ENCODE measurements at places on chromosomes 7 and 10. TPM values are rescaled to one million over a fixed set of nuclear protein-coding genes. Genes with fewer than 3 reads are reported as not detected.

ABCC2 gene
- 0.11 TPM for total RNA-seq

PLOD3 gene
- total RNA-seq, result 103 TPM

FAM25G gene
- not detected for total RNA-seq

UPK3B gene
- total RNA-seq, result 0.38 TPM

HOXA10 gene
- not detected for total RNA-seq

HACD1 gene
- 1.1 TPM for total RNA-seq

RBP3 gene
- total RNA-seq, result not detected

MSMB gene
- total RNA-seq, result not detected

EFCAB10 gene
- 17.3 TPM for total RNA-seq

DNA sequence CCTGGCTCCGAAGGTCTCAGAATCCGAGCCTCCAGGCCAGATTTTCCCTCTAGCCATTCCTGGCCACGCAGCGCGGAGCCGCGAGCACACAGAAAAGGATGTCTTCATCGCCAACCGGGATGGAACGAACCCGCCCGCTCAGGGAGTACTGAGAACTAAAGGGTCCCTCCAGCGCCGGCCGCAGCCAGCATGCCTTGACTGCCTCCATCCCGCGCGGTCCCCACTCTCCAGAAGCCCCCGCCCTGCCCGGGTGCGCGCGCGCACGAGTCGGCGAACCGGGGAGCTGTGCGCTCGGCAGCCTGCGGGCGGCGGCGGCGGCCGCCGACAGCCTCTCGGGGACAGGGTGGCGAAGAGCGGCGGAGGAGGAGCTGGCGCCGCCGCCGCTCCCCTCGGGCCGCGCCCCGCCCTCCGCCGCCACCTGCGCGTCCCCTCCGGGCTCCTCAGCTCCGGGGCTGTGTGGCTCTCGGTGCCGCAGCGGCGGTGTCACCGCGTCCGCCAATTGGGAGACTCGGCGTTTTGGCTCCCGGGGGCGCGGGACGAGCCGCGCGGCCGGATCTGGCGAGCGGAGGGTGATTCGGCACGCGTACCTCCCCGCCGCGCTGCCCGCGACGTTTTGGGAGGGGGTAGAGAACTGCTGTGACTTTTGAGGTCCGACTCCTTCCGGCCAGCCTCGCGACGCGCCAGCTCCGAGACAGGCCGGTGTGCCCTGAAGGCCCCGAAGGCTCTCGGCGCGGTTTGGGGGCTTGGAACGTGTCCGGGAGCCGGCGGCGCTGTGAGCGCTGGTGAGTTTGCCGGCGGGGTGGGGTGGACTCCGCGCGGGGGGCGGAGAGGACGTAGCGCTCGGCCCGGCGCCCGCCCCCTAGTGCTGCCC lies 453 bp upstream of the GALNT17 start:
- H3K4me3 ChIP-seq, result no peak overlapping the region
- H3K4me1 ChIP-seq, result no peaks in the 10 kb centered on the region
- no peaks in the 10 kb centered on the region for H3K36me3 ChIP-seq
- no peak for DNase-seq
- H3K27ac ChIP-seq, result no peak overlapping the region

DNA sequence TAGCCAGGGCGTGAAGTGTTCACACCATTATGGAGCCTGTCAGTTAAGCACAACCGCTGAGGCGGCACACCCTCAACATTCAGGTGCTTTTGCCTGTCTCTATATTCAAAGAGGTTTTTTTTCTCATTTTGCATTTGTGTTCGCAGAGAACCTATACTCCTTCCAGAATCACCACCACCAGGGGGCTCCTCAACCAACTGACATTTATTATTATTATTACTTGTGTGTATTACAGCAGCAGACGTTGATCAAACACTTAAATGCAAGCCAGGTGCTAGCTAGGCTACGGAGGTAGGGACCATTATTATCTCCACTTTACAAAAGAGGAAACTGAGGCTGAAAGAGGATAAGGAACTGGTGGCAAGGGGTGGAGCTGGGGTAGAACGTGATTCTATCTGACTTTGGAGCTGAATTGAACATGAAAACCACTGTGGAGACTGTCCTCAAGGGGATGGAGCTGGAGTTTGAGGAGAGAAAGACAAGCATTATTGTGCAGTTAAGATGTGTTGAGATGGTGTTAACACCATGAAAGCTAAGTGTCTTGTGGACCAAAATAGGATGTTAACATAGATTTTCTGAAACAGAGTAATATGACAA lies 133.8 kb upstream of the PLXNA4 start:
- H3K36me3 ChIP-seq, result no peaks in the 10 kb centered on the region
- peaks cover 42% of the 10 kb centered on the region for H3K27me3 ChIP-seq
- no peak overlapping the region for H3K4me3 ChIP-seq
- H3K4me1 ChIP-seq, result no peaks in the 10 kb centered on the region
- H3K27ac ChIP-seq, result no peak overlapping the region
- DNase-seq, result peak; percentile 49

DNA sequence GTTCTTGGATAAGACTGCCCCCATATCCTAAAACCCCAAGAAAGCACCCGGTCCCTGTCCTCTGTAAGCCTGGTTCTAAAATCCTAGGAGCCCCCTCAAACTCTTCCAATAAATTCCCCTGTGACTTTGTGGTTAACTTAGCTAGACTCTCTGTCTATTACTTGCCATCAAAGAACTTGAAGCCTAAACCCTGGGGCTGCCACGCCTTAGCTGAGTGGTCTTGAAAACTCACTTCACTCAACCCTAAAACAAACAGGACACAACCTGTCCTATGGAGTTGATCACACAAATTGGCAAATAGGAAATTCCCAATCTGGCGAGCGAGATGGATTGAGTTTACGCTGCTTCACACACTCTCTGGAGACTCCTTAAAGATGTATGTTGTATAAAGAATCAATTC lies 191.4 kb upstream of the SVIL start:
- no peak overlapping the region for H3K27ac ChIP-seq
- no peaks in the 10 kb centered on the region for H3K36me3 ChIP-seq
- no peak overlapping the region for H3K4me3 ChIP-seq

- DNase-seq, result no peak
- H3K27me3 ChIP-seq, result peaks cover 2% of the 10 kb centered on the region
- no peaks in the 10 kb centered on the region for H3K36me3 ChIP-seq
- no peak overlapping the region for H3K4me3 ChIP-seq
- no peak overlapping the region for H3K27ac ChIP-seq
Observed at GRCh38 chr10:43293677-43294057, 26.8 kb upstream of the RASGEF1A start.

GRCh38 chr10:60114765-60115586 lies 208.6 kb upstream of the CCDC6 start:
- H3K27me3 ChIP-seq, result no peaks in the 10 kb centered on the region
- no peaks in the 10 kb centered on the region for H3K36me3 ChIP-seq
- H3K4me3 ChIP-seq, result no peak overlapping the region
- no peak overlapping the region for H3K27ac ChIP-seq

DNA sequence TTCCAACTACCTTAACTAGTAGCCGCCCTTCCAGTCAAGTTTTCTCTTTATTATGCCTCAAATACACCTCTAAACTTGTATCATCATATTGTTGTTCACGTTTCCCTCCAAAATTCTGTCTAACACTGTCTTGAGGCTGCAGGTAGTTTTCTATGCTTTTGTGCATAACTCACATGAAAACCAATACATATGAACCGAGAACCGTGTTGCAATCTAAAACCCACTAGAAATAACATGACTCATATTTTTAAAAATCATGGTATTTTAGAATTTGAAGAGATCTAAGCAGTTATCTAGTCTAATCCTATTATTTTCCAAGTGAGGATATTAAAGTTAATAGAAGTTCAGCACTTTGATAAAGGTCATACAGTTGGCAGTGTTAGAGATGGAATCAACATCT lies 18.2 kb downstream of the LIPF start:
- no peak overlapping the region for H3K4me3 ChIP-seq
- no peaks in the 10 kb centered on the region for H3K36me3 ChIP-seq
- no peaks in the 10 kb centered on the region for H3K27me3 ChIP-seq
- no peaks in the 10 kb centered on the region for H3K4me1 ChIP-seq
- no peak overlapping the region for H3K27ac ChIP-seq
- no peak for DNase-seq

DNA sequence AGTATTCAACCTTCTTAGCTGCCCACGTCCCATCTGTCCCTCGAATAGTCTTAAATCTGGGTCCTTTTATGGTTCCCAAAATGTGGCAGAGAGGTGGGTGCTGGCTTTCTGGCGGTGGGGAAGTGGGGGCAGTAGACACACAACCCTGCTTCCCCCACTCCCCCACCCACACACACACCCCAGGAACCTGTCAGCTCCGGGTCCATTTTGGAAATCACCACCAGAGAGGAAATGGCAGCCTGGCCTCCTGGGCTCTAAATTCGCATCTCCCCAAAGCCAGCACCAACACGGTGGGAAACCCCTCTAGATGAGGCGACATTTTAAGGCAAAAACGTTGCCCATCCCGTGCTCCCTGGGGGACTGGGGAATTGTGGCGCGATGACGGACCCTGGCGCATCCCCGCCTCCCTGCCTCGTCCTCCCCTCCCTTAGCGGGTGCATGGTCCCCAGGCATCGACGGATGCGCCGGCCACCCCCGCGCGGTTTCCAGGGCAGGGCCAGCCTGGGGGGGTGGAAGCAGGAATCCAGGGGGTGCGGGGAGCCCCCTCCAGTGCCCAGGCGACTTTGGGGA lies 702 bp downstream of the TMEM130 start:
- no peaks in the 10 kb centered on the region for H3K36me3 ChIP-seq
- H3K4me1 ChIP-seq, result peaks cover 22% of the 10 kb centered on the region
- DNase-seq, result no peak
- H3K27me3 ChIP-seq, result peaks cover 59% of the 10 kb centered on the region

GRCh38 chr7:28375729-28376128 lies 36.6 kb upstream of the CREB5 start:
- H3K27ac ChIP-seq, result no peak overlapping the region
- 0 out of 2 replicates have a peak, but pooled peaks cover 3% of the 10 kb centered on the region for H3K27me3 ChIP-seq
- H3K4me3 ChIP-seq, result no peak overlapping the region
- no peaks in the 10 kb centered on the region for H3K36me3 ChIP-seq
- no peak for DNase-seq
- no peaks in the 10 kb centered on the region for H3K4me1 ChIP-seq

DNA sequence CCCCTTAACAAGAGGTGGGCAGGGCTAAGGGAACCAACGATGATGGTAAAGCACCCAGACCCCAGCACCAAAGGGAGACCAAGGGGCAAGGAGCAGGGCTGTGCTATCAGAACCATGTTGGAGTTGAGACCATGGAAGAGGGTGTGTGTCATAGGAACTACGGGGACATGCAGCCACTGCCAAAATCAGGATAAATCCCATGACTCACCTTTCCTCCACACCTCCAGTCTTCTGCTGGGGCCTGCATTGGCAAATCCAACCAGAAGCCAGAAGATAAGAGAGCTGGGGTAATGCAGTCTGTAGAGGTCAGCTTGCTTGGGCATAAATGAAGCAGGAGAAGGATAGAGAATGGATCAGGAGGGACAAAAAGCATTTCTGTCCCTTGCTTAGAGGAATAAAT lies 42.7 kb upstream of the SMARCD3 start:
- no peaks in the 10 kb centered on the region for H3K4me1 ChIP-seq
- no peaks in the 10 kb centered on the region for H3K36me3 ChIP-seq
- no peak overlapping the region for H3K27ac ChIP-seq
- no peak overlapping the region for H3K4me3 ChIP-seq

DNA sequence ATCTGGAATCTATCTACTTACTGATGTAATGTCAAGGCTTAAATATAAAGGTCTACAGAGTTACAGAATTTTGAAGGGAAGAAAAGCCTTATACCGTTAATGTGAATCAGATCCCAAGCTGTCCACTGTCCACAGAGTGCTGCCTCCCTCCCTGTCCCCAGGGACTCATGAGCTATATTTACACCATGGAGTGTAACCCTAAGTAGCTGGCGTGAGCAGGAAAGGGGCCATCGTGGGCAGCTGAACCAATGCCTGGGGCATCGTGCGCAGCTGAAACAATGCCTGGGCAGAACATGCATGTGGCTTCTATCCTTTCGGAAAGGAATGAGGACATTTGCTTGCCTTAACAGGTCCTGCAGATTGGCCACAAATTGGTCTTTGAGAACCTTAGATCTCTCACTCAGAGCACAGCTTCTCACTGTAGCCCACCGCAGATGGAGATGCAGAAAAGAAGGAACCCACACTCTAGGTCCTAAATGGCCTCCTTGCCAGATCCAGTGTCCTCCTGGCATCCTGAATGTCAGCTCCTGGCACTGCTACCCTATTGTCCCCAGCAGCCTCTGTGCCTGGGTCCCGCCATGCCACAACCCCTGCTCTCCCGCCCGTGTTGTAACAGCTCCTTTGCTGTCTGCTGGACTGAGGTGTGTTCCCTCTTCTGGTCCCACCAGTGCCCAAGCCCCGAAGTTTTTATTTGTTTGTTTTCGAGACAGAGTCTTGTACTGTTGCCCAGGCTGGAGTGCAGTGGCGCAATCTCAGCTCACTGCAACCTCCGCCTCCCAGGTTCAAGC lies 30.3 kb downstream of the CCDC3 start:
- H3K27ac ChIP-seq, result no peak overlapping the region
- 0 out of 3 replicates have a peak, but pooled peaks cover 8% of the 10 kb centered on the region for H3K27me3 ChIP-seq
- H3K4me3 ChIP-seq, result no peak overlapping the region
- no peak for DNase-seq
- H3K36me3 ChIP-seq, result no peaks in the 10 kb centered on the region

DNA sequence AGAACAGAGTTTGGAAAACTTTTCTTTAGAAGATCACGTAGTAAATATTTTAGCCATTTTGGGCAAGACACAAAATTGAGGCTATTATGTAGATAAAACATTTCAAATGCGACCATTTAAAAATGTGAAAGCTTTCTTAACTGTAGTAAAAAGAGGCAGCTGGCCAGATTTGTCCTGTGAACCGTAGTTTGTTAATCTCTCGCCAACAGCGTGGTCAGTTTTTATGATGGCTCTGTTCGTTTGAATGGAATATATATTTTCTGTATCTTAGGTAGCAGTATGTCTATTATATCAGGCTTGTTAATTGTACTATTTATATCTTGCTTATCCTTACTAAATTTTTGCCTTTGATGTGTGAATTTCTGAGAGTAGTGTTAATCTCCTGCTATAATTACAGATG lies 124.9 kb downstream of the CCSER2 start:
- H3K27ac ChIP-seq, result no peak overlapping the region
- H3K4me3 ChIP-seq, result no peak overlapping the region
- no peaks in the 10 kb centered on the region for H3K4me1 ChIP-seq
- no peaks in the 10 kb centered on the region for H3K27me3 ChIP-seq

DNA sequence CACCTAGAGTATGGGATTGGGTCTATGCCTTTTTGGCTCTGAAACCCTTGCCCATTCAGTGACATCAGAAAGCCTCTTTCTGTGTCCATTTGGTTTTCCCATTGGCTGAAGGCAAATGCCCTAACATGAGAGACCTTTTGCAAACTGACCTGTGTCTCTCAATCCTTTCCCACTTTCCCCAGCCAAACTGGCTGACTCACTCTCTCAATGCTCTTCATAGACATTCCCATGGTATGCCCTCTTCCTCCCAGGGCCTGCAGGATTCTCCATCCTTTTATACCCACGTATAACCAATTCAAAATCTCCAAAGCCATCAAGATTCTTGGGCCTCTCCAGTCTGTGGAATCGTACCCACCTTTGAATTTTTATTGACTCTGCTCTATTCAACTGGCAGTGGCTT lies 563.3 kb downstream of the GATA3 start:
- DNase-seq, result no peak
- no peaks in the 10 kb centered on the region for H3K27me3 ChIP-seq
- no peaks in the 10 kb centered on the region for H3K36me3 ChIP-seq
- no peaks in the 10 kb centered on the region for H3K4me1 ChIP-seq
- no peak overlapping the region for H3K27ac ChIP-seq
